ENCODE measurements at places on chromosomes 12 and 14.

DNA sequence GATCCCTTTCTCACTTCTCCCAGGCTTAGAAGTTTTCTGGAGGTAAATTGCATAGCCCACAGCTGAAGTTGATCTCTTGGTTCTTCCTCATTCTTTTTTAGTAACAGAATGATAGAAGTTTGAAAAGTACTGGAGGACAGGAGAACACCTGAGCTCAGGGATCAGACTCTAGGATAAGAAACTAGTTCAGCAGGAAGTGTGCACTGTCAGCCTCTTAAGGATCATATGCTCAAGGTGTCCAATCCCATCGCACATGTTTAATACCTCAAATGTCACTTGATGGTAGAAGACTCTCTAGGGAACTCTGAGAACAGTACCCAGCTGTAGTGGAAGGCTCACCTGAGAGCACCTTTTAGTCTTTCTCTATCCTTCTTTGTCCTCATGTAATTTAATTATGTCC lies 14.7 kb upstream of the LIMA1 start:
- no peak for DNase-seq

DNA sequence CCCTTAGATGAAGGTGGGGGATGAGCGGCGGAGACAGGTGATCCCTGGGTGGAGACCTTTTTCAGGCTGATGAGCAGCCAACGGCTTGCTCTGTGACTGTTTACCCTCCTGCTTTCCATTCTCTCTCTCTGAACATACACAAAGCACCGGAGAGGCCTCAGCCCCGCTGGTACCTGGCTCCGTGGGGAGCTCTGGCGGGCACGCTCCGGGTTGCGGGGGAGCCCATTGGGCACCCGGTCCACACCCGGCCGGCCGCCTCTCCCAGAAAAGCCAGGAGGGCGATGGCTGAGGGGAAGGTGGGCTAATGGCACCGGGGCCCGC lies 545 bp downstream of the SMARCC2 start:
- peak; percentile 22 for DNase-seq

GRCh38 chr14:99921425-99921824 lies 128.2 kb downstream of the EML1 start:
- no peak for DNase-seq

DNA sequence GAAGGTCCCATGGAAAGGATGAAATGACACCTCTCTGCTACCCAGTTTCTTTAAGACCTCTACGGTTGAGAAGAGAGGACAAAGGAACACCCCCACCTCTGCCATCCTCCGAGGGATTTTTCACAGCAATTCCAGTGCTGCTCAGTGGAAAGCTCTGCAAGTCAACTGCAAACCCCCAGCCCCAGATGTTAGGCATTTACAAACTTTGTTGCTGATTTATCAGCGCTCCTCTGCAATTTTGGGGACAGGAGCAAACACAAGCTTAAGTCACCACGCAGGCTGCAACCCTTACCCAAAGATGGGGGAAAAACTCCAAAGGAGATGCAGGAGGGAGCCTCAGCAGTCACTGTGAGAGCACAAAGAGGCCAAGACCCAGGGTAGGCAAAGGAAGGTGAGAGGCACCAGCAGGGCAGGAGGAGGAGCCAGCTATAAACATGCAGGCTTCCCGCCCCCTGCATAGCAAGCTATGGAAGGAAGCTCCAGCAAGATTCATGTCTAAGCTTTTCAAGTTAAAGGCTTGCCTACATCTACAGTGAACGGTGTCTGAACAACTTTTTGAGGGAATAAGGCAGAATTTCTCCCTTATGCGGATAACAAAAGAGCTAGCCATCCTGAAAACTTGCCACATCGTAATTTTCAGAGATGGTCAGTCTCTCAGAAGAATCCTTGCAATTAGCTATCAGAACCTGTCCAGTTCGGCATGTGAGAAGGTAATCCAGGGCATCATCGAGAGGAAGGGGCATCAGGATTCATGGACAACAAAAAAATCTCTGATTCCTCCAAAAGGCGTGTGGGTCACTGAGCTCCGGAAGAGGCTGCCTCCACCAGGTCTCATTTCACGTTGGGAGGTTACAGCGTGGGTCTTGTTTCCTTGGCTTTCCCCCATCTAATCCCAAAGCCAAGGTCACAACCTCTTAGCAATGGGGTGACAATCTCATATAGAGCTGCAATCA lies 3.9 kb downstream of the CTDSP2 start:
- no peak for DNase-seq

DNA sequence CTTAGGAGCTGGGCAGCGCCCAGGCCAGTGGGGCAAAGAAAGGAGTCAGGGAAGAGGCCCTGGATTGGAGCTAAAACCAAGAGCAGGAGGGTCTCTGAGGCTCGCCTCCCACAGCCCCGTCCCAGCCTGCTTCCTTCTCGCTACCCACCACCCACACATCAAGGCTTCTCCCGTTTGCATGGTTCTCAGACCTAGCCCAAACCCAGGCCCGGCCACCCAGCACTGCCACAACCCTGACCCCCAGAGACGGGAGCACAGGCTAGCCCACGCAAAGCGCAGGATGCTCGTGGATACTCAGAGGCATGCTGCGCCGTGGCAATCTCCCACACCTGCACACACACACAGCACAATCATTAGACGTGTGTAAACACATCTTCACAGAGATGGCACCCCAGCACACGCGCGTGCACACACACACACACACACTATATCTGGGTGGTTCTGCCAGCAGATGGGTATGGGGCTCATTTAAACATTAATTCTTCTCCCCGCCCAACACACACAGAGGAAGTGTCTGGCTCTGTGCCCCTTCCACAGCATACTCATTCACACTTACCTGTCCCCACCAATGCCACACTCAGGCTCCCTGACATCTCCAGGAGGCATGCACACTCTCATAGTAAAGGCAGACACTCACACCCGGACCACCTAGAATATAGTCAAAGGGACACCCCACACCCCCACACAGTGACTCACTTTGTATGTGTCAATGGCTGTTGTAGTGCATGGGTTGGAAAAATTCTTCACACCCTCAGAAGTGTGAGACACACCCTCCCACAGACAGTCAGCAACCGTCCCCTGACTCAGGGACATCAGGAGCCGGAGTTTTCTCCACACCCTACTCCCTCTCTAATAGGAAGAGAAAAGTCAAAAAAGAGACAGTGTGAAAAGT lies 1.1 kb downstream of the CARMIL3 start:
- DNase-seq: no peak

DNA sequence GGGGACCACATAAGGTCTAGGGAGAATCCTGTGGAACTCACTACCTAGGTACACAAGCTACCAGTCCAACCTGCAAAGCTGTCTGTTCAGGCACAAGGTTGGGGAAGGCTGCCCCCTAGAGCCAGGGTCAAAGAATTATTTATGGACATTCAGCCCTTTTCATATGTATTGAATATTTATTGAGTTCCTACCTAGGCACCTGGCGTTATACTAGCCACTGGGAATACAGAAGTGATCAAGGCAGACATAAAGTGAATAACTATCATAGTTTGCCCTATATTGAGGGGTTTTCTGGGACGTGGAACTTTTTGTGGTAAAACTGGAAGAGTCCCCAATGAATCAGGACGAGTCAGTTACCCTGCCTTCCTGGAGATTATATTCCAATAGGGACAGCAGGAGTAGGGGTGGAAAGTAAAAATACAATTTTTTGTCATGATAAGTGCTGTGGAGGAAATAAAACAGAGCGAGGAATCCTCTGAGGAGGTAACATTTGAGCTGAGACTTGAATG lies 5.8 kb upstream of the SLC48A1 start:
- DNase-seq: peak; percentile 85

- DNase-seq: no peak
Measured at GRCh38 chr14:82490397-82490796, 956.7 kb upstream of the SEL1L start.

DNA sequence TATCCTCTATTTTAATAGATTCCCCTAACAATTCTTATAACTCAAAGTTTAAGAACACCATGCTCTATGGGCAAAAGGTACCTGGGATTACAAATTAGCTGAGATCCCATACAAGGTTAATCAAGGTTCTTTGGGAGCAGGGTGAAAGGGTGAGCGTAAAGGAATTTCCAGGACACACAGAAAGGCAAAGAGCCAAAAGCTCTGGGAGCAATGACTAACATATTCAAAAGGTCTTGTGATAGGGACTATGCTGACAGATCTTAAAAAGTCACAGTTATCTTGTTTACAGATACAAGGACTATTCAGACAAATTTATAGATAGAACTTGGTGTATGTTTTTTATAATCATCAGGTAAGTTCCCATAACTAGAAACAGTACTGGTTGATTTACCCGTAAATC lies 19.5 kb upstream of the PPFIBP1 start:
- no peak for DNase-seq

DNA sequence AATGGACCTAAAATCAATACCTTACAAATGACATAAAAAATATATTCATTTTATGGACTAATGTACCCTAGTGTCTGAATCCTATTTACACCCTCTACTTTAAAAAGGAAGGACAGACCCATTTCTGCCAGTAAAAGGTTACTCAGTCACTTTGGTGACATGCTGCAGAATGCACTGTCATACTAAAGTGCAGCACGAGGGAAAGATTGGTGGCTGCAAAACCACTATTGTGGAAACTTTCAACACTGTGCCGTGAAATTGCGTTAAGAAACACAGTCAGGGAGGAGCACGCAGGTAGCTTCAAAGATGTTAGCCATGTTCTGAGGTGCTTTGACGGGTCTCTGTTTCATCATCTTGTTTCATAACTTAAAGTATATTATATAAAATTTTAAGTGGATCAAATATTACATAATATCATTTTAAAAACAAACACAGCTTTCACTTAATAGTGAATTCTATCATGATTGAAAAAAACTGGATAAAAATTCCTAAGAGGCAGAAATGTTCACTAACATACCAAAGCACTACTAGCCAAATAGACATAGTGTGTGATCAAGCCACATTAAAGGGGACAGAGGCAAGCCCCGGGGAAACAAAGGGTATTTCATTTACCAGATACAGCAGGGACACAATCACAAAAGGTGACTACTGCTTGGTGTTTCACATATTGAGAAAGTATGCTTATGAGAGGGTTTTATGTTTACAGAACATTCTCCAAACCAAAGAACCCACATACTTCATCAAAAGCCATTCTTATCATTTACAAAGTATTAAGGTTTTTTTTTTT lies 330.8 kb upstream of the SOX5 start:
- DNase-seq: no peak

GRCh38 chr12:124378926-124379325 lies 84.0 kb downstream of the RFLNA start:
- no peak for DNase-seq

DNA sequence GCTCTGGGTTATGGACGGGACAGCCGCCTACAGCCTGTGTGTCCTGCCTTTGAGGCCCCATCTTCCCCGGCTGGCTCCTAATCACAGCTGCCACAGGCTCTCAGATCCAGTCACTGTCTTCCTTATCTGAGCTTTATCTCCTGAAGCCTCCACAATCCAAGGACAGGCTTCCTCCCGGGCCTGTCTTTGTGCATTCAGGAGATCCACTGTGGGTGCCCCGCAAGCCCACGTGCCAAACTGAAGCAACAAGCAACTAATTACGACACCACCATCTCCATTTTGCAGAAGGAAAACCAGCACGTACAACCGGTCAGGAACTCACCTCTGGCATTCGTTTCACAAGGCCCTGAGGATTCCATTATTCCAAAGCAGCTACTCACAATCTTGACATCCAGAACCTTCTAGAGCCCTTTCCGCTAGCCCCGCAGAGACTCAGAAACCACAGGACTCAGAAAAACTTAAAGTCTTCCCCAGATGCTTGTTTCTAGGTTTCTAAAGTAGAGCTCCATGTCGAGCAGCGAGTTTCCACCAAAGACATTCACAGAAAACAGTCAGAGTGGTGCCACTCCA lies 14.0 kb downstream of the SYNE3 start:
- DNase-seq: no peak

DNA sequence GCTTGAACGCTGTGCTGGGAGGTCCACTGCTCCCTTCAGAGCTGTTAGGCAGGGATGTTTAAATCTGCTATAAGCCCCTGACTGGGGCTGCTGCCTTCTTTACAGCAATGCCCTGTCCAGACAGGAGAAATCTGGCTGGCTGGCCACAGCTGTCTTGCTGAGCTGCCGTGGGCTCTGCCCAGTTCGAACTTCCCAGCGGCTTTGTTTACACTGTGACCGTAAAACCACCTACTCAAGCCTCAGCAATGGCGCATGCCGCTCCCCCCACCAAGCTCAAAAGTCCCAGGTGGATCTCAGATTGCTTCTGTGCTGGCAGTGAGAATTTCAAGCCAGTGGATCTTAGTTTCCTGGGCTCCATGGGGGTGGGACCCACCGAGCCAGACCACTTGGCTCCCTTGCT lies 35.8 kb downstream of the CKAP4 start:
- no peak for DNase-seq

- no peak for DNase-seq
Measured at GRCh38 chr14:21084998-21085853, 13.2 kb downstream of the ZNF219 start.

DNA sequence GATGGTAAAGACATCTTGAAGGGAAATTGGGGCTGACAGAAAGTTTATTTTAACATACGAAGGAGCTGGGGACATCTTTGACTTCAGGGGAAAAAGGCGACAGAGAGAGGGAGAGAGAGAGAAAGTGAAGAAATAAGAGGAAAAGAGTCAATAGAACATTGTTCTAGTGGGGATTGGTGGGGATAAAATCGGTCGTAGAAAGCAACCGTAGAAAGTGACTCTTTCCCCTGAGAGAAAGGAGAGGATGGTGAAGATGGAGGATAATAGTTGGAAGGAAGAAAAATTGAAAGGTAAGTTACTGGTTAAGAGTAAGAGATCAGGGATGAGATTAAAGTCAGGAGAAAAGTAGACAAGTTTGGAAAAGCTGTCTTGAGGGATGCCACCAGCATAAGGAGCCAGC lies 75.9 kb downstream of the LMNTD1 start:
- no peak for DNase-seq

GRCh38 chr14:101116065-101116464 lies 212.5 kb upstream of the RTL1 start:
- no peak for DNase-seq

- no peak for DNase-seq
Measured at GRCh38 chr14:69133206-69134125, 19.5 kb downstream of the DCAF5 start.

GRCh38 chr12:16939871-16940306 lies 333.9 kb upstream of the LMO3 start:
- DNase-seq: peak; percentile 82

- no peak for DNase-seq
Measured at GRCh38 chr14:37078131-37078530, 94.3 kb downstream of the SLC25A21 start.

- DNase-seq: no peak
Measured at GRCh38 chr14:102418169-102418852, 55.6 kb downstream of the TECPR2 start.

GRCh38 chr12:39574378-39574777 lies 45.2 kb downstream of the ABCD2 start:
- no peak for DNase-seq

GRCh38 chr14:66009089-66009488 lies 477.1 kb upstream of the CCDC196 start:
- DNase-seq: no peak

- DNase-seq: no peak
Measured at GRCh38 chr14:80315681-80316080, 104.4 kb upstream of the DIO2 start.

DNA sequence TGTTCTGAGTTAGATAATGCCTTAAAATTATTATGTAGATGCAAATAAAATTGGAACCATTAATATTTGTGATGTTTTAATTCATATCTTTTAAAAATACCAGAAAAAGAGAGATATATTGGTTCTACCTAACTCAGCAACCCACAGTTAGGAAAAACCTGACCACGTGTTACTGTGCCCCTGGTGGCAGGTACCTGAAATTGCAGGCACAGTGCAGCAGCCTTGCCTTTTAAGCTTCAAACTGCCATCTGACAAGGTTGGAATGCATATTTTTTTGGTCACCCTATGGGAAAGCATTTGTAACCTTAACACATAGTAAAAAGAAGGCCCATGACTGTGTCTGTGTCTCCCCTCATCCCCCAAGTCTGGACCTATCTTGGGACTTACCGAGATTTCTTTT lies 109.4 kb upstream of the NOS1 start:
- DNase-seq: peak; percentile 8
